ENCODE measurements at places on chromosomes 12 and 14.

DNA sequence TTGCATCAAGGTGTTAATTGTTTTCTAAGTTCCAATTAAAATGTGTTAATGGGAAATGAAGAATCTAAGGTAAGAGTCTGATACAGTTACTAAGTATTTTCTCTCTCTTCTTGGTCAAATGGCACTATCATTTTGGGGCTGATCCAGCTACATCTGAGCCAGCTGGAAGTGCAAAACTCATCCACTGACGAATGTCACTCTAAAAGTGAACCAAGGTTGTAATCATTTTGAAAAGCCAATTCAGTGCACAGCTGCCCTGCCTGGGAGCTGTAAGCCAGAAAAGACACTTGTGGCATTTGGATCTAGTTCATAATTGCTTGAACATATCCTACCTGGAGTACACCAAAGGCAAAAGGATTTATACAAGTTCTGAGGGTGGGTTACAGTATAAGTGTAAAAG, 1011.3 kb downstream of the AACS start:
- no peak for DNase-seq

DNA sequence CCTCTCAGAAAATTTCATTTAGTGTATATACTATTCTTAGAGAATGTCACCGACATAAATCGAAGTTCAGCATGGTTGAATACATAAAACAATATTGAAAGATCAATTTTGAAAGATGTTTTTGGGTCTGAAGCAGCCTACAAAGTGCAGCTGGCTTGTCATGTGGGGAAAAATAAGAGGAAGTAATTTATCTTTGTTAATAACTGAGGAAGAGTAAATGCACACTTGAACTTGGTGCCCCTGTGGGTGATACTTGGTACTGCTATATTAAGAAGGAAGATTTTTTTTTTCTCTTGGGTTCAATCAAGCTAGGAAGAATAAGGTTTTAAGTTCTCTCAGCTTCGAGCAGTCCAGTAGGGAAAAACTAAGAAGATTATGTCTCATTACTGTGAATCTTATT, 661.3 kb downstream of the RPL10L start:
- DNase-seq, result no peak

DNA sequence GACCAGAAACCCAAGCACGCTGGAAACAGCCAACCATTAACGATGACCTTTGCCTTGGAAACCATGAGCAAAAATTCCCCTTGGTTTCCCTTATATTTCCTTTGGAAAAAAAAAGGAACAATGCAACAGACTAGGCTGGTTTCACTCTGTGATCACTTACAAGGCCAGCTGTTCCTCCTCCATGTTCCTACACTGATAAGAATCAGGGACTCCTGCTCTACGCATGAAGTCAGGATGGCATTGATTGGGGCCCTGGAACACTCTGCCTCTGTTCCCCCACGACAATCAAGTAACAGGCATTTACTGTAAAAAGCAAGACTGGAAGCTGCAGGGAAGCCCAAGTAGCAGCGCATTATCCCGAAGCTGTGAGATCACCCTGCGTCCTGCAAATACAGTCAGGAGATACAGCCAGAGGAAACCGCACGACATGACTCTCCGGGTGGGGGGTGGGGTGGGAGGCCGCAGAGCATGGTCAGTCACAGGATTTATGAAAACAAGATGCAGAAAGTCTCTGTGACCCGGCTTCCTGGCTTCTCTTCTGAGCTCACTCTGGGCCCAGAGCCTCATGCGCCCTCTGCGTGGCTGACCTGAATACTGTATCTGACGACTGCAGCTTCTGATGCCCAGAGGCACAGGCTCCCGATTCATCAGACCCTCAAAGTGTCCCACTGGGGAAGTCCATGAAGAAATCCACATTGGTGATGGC, 31.1 kb downstream of the SSH1 start:
- DNase-seq, result peak; percentile 84

DNA sequence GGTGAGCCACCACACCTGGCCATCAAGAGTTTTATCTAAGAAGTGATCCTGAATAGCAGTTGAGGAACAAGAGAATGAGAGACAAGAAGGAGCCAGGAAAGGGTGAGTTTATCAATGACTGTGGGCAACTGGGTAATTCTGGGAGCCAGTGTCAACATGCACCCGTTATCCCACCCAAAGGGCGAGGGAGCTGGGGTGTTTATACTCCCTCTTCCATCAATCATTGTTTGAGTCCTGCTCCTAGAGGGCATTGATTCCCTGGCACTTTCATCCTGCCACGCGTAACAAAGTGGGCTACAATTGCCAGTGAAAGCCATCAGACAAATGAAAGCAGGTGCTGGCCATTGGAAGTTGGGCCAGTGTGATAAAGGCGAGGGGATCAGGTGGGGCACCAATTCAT, 136.3 kb downstream of the SUDS3 start:
- no peak for DNase-seq

GRCh38 chr14:75811136-75811829, 150.2 kb downstream of the TTLL5 start:
- no peak for DNase-seq

DNA sequence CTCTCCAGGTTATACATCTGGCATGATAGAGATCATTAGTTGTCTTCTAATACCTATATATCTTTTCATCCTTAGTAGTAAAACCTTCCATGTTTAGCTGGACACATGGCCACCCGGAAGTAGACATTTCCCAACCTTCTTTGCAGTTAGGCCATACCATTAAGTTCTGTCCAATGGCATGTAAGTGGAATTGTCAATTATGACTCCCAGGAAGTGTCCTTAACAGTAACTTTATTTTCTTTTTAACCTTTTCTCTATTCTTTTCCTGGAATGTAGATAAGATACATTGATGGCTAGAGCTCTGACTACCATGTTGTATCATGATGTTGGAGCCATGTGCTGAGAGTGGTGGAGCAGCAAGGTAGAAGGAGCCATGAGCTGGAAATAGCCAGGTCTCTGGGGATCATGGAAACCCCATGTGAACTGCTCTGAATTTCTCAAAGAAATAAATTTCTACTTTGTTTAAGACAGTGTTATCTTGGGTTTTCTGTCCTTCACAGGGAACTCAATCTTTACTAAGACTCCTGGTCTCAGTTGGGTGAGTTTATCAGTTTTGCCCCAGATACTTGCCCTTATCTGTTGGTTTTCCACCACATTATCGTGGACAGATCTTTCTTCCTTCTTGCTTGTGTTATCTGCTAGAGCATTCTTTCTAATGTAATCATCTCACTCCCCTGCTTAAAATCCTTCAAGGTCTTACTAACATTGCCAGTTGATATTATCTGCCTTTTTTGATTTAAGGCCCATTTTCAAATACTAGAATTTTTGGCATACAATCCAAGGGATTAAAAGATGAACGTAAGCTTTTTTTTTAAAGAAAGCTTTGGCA, 5.1 kb upstream of the LTA4H start:
- no peak for DNase-seq

- no peak for DNase-seq
Measured at GRCh38 chr12:124740691-124741137, 123.0 kb downstream of the SCARB1 start.

GRCh38 chr12:40171501-40171900, 53.3 kb upstream of the LRRK2 start:
- no peak for DNase-seq

GRCh38 chr14:24673534-24674203, 39.7 kb upstream of the GZMB start:
- no peak for DNase-seq

DNA sequence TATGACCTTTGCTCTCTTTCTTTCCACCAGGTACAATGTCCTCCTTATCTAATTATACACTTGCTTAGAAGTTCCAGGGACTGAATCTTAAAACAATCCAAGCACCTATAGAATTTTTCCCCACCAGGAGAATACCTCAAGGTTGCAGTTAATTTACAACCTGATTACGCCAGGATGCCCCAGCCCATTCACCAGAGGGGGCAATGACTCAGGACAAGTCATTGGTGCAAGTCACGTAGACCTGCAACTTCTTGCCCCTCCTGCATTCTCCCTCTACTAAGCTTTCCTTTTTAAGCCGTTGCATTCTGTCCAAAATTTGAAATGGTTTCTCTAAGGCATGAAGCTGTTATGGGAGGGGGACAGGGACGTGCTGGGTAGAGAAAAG, 111.1 kb upstream of the SCAF11 start:
- DNase-seq, result no peak

DNA sequence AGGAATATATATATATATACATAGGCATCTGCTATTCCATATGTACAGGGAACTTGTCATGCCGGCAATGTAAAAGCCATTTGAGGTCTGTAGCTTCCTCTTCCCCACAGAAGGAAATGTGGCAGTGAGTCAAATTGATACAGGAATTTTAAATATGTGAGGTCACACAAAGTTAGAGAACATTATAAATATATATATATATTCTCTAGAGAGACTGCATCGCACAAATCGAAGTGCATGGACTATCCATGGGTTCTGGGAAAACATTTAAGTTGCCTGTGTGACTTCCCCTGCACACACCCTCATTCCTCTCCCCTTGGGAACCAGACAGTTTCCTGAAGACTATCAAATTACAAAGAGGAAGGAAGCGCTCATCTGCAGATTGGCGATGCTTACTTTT, 100.9 kb upstream of the CCDC91 start:
- no peak for DNase-seq

GRCh38 chr12:697481-697880, 34.2 kb upstream of the NINJ2 start:
- no peak for DNase-seq

- DNase-seq, result peak; percentile 55
Measured at GRCh38 chr14:105340821-105341733, 26.5 kb downstream of the PACS2 start.

GRCh38 chr12:42683933-42684801, 94.6 kb upstream of the PRICKLE1 start:
- no peak for DNase-seq

DNA sequence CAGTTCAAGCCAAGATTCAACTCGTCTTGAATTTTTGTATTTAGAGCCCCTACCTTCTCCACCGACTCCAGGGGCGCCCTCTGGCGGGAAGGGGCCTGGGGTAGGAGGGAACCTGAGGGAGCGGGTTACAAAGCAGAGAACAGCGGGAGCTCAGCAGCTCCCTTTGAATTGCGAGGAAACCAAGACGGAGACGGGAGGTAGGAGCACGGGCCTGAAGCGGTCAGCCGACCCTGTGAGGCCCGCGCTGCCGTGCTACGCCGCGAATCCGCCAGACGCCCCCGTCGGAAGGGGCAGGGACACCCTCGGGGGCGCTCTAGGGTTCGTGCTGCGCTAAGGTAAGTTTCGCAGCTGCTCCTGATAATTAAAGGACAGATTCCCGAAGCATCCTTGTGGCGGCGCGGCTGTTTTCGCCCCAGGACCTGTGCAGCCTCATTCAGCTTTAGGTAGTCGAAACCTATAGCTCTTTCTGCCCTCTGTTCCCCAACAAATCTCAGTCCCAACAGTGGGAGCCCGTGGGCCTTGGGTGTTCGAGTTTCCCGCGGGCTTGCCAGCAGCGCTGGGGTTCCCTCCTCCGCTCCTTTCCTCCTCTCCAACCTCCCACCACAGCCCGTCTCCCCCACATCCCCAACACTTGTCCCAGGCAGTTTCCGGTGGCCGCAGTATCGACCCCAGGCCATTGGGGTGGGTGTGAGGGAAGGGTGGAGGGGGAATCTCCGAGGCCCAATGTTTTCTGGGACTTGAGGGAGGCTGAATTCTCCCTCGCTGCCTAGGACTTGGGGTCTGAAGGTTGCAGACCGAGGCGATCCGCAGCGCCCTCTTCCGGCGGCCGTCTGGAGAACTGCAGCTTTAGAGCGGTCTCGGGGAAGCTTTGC, 5.1 kb upstream of the NKX2-1 start:
- no peak for DNase-seq

GRCh38 chr12:101941306-101942249, 64.2 kb downstream of the DRAM1 start:
- no peak for DNase-seq

DNA sequence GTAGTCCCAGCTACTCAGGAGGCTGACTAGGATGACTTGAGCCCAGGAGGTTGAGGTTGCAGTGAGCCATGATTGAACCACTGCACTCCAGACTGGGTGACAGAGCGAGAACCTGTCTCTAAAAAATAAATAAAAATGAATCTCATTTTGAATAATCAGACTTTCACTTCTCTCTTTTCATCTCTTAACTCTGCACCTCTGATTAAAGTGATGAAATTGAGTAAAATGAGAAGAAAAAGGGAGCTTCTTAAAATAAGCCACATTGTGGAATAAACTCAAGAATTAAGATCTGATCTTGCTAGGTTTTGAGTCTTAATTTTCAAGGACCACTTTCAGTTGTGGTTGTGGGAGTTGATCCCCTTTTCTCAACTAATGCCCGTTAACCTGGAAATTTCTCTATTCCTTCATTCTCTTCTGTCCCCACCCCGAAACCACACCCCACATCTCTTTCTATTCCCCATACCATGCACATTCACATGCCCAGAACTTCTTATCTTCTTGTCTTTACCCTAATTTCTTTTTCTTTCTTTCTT, 70.9 kb upstream of the ETV6 start:
- no peak for DNase-seq

DNA sequence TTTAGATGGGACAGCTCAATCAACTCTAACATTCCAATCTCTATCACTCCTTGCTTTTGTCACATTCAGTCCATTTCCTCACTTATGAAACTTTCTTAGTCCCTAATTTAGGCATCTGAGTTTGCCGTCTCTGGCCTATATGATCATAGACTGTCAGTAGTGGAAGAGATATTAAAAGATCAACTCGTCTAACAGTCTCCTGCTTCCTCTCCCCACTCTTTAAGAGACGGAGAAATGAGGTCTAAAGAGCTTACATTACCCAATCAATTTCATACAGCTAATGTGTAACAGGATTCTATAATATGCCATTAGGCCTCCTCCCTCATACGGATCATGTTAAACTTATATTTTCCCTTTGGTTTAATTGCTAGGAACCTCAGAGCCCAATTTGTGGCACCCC, 6.5 kb upstream of the ATP23 start:
- no peak for DNase-seq

GRCh38 chr14:42027271-42027670, 420.6 kb downstream of the LRFN5 start:
- DNase-seq, result no peak

DNA sequence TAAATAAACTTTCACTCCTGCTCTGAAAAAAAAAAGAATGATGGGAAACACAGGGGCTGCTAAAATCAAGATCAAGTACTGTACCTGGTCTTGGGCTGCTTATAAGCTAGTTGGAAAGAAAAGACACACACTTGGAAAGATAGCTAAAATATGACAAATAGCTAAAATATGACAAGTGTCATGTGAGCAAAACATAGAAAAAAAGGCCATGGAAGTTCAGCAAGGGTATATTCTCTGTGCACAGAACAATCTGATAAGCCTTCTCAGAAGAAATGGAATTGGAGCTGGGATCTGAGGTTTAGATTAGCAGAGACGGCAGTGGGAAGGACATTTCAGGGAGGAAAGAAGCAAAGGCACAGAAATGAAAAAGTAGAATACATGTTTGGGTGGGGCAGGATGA, 126.2 kb upstream of the PMCH start:
- DNase-seq, result no peak

GRCh38 chr12:124613151-124613585, 45.8 kb upstream of the NCOR2 start:
- no peak for DNase-seq

Measured in right cardiac atrium (tissue), 5 donors.